ENCODE measurements at places on chromosomes 12 and 14. TPM values are rescaled to one million over a fixed set of nuclear protein-coding genes. Genes with fewer than 3 reads are reported as not detected.

KRT72 gene
- 1.6 TPM for total RNA-seq

AP4S1 gene
- 8.1 TPM for total RNA-seq

DEGS2 gene
- total RNA-seq, result not detected

NRDE2 gene
- total RNA-seq, result 20.2 TPM

GLIPR1L2 gene
- total RNA-seq, result not detected

RILPL2 gene
- 7.6 TPM for total RNA-seq

NAV3 gene
- total RNA-seq, result not detected

PTCSC3 gene
- total RNA-seq, result not detected

GRIP1 gene
- total RNA-seq, result not detected

APOF gene
- total RNA-seq, result not detected

SLCO1C1 gene
- total RNA-seq, result not detected

IL26 gene
- total RNA-seq, result 5.7 TPM

CD163L1 gene
- not detected for total RNA-seq

ADCY4 gene
- 5.3 TPM for total RNA-seq

ANO4 gene
- not detected for total RNA-seq

MFAP5 gene
- total RNA-seq, result not detected

ENDOU gene
- total RNA-seq, result not detected

SMCO3 gene
- total RNA-seq, result not detected

GPR65 gene
- 13.8 TPM for total RNA-seq

KRT80 gene
- total RNA-seq, result not detected

NTF3 gene
- total RNA-seq, result not detected

CD69 gene
- 106 TPM for total RNA-seq

PAH gene
- not detected for total RNA-seq

TMEM119 gene
- 0.96 TPM for total RNA-seq
